ENCODE measurements at places on chromosomes 3 and 15.

GRCh38 chr3:73710340-73710739 lies 85.6 kb upstream of the PDZRN3 start:
- no peak for DNase-seq

DNA sequence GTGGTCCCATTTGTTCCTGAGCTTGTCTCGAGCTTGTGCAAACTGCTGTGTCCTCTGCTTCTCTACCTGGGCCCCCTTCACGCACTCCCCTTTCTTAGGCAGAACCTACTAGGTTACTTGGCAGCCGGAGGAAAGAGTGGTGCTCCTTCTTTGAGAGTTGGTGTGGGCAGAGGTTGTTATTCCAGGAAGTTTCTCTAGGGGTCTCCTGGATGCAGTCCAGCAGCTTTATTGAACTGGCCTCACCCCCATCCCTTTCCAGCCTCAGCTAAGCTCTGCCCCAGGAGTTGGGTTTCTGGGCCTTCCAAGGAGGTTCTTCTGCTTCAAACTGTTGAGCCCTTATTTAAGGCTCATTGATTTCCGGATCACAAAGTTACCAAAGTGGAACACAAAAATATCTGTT lies 103.2 kb downstream of the C3orf70 start:
- DNase-seq, result no peak

GRCh38 chr15:66698318-66698961 lies 3.6 kb upstream of the SMAD6 start:
- peak; percentile 86 for DNase-seq

GRCh38 chr3:153633407-153633806 lies 471.4 kb downstream of the RAP2B start:
- no peak for DNase-seq

GRCh38 chr3:196236223-196236622 lies 19.9 kb downstream of the SLC51A start:
- DNase-seq, result no peak
